GM04503 (cell line): ENCODE measurements at places on chromosomes 2 and 18.

DNA sequence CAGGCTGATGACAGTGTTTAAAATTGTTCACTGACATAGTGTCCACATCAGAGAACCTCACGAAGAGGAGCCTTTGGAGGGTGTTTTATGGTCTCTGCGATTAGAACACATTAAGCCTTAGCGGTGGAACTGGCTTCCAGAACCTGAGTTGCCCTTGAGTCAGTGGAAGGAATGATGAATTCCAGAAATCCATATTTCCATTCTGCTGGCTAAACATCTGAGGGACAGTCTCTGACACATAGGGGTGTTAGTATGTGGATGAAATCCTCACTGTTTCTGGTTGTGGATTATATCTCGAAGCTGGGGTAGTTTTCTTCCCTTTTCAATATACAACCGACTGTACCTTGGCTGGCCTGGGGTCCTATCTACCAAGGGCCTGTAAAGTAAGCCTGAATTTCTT is 4.0 kb downstream of the CASP10 start:
- DNase-seq, result no peak

- no peak for DNase-seq
Measured at GRCh38 chr18:26653943-26654615, 105.7 kb upstream of the KCTD1 start.

DNA sequence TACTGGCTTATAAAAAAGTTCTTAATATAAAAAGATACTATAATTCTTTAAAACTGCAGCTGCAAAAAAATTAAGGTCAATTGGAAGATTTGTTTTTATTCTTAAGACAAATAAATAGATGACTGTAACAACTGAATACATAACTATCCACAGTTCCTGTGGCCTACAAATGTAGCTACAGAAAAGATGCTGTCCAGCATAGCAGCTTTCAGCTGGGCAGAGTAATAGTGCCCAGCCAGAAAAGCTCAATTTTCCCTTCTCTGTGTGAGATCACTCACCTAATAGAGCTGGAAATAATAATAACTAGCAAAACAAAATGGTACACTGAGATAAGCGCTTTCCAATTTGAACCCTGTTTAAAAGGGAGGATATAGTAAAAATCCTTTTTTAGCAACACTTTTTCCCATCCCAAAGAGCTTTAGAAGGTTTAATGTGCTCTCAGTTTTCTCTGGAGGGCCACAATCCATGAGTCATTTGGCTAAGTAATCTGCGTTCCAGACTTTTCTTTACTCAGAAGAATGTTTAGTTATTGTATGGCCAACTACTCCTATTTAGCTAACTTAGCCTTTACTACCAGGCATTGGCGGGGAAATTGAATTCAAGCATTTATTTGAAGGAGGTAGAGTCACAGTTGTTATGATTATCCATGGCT is 158.1 kb upstream of the SLC39A10 start:
- DNase-seq, result no peak

DNA sequence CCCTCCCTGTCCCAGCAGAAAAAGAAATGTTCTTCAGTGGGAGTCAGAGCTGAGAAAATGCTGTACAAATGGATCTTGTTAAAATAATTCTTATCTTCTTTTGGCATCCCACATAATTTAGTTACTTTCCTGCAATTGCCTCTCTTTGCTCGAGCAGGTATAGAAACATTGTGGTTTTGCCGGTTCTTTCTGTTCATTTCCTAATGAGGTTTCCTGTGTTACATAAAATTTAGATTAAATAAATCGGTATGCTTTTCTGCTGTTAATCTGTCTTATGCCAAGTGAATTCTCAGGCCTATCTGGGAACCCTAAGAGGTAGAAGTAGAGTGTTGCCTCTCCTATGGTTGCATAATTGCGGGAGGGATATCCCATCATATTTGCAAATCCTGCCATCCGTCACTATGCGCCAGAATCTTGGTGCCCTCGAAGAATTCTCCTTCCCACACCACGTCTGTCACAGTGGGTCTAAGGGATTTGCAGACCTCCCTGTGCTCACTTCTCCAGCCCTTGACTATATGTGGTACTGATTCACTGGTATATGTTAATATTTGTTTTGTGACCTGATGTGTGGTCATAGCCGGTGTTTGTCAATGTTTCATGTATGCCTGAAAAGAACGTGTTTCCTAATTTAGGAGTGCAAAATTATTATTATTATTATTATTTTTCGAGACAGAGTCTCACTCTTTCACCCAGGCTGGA is 12.2 kb upstream of the HDAC4 start:
- DNase-seq, result no peak

GRCh38 chr2:207165121-207166038 is at the start of gene KLF7:
Gene KLF7 (minus strand): TSS chr2:207165948. CDS start chr2:207165568, 380 bp downstream.
- no peak for DNase-seq

DNA sequence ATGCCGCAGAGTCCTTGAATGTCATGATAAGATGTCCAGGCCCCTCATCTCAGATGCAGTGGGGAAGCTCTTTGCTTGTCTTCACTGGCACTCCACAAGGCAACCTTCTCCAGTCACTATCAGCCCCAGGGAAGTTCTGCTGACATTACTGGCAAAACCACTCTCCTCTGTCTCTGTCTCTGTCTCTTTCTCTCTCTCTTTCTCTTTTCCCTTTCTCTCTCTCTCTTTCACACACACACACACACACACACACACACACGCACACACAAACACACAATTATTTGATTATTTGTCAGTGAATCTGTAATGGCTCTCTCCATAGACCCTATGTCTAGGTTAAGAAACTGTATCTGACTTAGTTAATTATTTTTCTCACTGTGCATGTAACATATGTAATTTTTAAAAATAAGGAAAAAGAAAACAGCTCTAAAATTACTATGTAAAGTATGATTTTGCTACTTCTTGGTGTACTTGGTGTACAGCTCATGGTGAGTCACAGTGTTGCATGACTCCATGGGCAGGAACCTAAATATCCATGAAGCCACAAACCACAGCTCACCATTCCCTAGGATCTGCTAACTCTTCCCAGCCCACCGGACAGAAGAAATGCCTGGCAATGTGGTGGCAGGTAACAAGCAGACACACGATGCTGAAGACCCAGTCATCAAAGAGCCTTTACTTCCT is 594.9 kb upstream of the ID2 start:
- DNase-seq, result peak; percentile 84

DNA sequence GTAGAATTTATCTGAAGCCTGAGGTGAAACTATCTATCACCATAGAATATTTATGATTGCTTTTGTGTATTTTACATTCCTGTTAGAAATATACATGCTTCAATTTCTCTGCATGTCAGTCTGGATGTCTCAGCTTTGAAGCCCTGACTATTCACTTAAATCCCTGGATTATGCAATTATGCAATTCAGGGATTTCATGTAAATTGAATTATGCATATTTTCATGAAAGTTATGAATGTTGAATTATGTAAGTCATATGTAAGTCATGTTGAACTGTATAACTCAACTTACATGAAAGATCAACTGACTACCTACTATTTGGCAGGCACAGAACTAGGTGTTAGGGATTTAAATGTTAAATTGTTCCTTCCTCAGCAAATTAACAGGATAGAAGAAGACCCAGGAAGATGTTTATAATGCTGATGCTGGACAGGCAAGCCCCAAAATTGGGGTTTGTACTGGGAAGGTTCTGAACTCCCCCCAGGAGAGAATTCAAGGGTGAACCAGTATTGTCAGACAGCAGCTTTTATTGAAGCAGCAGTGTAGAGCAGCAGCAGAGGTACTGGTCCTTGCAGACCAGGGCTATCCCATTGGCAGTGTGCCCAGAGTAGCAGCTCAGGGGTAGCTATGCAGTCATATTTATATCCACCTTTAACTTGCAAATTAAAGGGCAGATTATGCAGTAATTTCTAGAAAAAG is 236.5 kb downstream of the ZNF804A start:
- no peak for DNase-seq

GRCh38 chr2:85702172-85702571 is 8.0 kb downstream of the GNLY start:
- peak; percentile 34 for DNase-seq

DNA sequence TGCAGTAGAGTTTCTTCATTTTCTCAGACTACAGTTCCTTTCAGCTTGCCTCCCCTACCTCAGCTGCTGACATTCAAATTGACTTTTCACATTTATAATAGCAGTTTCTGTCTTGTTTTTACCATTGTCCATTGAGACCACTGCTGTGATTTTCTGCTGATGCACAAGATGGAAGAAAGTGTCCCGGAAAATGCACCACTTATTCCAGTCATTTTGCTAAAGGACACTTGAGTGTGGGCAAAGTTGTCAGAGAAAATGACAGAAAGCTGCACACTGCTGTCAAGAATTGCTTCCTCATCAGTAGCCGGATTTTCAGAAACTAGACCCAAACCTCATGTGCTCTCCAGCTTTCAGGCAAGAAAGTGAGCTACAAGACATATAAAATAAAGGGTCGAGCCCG is 546.2 kb upstream of the SETBP1 start:
- DNase-seq, result no peak

DNA sequence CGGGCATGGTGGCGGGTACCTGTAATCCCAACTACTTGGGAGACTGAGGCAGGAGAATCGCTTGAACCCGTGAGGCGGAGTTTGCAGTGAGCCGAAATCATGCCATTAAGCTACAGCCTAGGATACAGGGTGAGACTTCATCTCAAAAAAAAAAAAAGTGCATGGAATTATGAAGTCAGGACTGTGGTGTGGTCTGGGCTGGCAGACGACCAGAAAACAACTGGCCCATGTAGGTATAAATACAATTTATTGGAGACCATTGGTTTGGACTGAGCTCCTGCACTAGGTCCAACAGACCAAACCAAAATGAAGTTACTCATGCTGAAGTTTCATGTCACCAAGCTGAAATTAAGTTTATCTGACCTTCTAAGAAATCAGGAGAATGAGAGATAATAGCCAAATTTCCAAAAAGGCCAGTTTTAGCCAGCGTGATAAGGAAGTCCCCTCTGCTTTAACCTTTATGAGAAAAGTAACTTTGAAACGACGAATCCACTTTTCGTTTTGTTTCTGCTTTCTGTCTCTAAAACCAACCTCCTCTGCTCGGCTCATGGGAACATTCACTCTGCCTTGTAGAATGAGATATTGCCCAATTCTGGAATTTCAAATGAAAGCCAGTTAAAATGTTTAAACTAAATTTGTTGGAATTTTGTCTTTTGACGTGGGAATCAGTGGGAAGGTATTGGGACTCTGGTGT is 17.7 kb upstream of the RAB10 start:
- no peak for DNase-seq

GRCh38 chr2:217444932-217445331 is 557.9 kb downstream of the TNS1 start:
- no peak for DNase-seq

- DNase-seq, result no peak
Measured at GRCh38 chr2:170887496-170887895, 41.6 kb upstream of the GORASP2 start.

DNA sequence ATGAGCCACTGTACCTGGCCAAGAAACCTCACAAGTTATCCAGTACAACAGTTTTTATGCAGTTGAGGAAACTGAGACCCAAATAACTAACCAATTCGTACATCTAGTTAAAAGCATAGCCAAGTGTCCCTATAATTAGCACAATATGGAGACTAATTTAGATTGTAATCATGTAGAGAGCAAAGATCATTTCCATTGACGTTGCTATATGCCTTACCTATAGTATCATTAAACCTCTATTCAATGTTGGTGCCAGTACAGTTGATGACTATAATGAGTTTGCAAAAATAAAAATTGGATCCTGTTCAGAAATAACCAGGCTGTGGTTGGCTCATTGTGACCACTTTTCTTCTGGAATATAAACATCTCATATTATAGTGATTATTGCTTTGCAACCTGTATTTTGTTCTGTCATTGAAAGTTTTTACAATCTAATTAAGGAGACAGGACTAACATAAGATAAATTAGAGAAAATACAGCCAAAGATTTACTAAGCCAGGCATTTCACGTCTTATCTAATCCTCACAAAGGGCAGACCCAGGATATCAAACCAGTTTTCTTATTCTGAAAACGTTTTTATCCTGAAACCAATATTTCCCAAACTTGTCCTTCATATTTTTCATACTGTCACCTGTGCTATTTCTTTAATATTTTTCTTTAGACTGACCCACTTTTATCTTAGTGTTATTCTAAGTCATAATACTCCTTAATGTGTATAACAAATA is 130.0 kb upstream of the STON1 start:
- DNase-seq, result no peak

DNA sequence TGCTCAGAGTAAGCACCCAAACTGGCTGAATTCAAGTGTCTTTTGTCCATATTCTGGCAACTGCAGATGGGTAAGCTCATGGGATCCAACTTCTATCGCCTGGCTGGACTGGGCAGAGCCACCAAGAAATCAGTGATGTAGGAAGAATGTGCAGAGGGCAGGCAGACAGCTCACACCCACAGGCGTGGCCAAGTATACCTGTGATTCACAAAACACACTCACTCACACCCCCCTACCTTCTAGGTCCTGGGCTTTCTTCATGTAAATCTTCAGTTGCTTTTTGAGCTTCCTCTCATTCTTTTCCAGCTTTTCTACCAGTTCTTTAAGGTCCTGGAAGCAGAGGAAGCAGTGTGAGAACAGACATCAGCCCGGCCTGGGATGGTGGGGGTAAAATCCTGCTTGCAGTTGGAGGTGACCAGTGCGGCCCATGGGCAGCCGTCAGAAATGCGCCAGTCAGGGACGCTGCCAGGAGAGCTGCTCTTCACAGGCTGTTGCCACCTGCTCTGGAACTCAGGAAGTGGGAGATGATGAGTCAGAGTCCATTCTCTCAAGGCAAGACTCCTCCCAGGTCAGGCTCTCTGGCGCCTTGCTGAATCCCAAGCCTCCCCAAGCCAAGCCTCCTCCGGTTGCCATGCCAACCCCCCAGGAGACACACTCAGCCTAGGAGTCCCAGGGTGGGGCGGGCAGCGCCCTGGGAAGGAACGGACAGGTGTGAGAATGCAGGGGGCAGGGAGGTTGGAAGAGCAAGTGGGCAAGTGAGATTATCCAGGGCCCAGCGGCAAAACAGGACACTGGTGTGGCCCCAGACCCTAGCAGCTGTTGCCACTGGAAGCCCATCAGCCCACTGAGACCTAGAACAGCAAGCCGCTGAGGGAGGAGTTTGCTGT is 36.2 kb upstream of the ACAA2 start:
- peak; percentile 21 for DNase-seq

- DNase-seq, result peak; percentile 28
Measured at GRCh38 chr2:65545837-65546805, 113.7 kb upstream of the SPRED2 start.

DNA sequence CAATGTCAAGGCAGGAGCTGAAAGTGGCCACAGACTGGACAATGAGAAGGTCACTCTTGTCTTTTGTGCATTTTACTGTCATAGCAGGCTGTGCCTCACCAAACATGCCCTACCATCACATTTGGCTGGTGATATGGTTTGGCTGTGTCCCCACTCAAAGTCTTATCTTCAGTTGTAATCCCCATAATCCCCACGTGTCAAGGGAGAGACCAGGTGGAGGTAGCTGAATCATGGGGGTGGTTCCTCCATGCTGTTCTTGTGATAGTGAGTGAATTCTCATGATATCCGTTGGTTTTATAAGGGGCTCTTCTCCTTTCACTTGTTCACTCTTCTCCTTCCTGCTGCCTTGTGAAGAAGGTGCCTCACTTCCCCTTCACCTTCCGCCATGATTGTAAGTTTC is 49.6 kb upstream of the STPG4 start:
- no peak for DNase-seq

DNA sequence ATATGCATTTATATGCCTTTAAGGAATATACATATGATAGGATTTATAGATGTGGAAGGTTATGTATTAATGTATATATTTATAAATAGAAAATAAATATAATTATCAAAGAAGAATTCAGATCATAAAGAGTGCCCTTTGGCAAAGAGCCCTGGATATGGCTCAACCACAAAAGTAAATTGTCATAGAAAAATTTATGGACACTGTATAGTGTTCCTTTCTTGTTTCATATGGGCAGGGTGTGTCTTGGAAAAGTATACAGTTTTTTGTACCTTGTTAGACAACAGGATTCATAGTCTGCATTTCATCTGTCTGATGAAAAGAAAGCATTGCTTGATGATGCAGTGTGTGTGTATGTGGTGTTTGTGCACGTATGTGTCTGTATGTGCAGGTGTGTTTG is 2.9 kb downstream of the UGT1A7 start:
- no peak for DNase-seq
